ENCODE measurements at places on chromosomes 4 and X.

DNA sequence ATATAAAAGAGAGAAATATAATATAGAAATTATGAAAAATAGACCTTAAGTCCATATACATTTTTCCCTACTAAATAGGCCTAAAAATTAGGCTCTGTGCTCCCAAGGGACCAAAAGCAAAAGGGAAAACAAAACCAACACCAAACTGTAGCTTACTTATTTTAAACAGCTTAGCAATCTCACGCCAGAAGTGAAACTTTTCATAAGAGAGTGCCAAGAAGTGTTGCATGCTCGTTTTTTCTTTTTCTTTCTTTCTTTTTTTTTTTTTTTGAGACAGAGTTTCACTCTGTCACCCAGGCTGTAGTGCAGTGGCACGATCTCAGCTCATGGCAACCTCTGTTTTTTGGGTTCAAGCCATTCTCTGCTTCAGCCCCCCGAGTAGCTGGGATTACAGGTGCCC, 250.4 kb downstream of the TMA16 start:
- DNase-seq, result no peak

DNA sequence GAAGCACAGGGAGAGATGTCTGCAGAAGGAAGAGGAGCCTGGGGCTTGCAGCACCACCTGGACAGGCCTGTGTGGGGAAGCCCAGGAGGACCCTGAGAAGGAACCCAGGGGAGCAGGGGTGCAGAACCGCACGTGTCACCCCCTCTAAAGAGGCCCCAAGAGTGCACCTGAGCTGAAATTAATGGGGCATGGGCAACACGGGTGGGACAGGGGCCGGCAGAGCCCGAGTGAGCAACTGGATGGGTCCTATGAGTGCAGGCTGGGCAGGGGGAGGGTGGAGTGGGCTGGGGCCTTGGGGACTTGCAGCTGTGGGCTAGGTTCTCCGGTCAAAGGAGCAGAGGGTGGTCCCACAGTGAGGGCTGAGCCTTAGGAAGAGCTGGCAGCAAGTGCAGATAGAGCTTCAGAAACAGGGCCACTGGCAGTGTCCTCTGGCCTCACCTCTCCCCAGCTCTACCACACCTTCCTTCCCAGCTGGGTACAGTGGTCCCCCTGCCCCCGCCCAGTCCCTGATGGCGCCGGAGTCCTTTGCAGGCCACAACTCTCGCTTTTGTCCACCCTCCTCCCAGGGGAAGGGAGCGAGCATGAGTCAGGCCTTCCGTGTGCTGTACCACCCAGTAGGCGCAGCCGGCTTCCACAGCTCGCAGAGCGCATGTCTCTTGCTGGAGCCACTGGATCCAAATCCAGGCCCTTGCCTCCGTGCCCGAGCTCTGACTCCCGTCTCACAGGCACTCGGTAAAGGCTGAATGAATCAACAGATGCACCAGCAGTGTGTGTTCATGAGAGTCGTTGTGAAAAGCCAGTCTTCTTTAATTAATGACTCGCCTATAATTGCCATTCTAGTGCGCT, 131.6 kb downstream of the HMX1 start:
- no peak for DNase-seq

GRCh38 chr4:75180790-75181776, 248.2 kb downstream of the PARM1 start:
- no peak for DNase-seq

DNA sequence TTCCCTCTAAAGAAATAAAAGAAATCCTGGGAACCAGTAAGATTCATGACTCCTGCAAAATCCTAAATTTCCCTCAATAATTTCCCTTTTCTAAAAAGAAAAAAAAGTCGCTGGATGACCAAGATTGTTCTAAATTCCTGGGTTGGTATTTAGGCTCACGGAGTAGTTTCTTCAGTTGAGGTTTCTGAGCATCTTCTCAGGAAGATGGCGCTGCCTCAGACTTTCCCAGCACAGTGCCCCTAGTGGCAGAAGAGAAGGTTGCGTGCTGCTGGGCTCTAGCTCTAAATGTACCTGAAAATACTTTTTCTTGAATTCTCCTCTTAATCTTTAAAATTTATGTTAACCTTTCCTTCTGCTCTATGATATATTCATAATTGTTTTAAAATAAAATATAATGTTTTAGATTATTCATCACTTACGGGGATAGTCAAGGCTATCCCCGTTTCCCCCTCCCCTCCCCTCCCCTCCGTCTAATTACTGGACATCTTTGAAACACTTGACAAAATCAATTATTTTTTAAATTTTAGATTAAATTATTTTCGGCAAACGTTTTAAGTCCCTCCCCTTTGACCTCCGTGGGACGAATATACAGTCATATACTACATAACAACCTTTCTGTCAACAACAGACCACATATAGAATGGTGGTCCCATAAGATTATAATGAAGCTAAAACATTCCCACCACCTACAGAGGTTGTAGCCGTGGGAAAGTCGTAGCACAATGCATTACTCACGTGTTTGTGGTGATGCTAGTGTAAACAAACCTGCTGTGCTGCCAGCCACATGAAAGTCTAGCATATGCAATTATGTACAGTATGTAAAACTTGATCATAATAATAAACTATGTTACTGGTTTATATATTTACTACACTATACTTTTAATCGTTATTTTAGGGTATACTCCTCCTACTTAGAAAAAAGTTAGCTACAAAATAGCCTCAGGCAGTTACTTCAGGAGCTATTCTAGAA, 41.0 kb upstream of the GATB start:
- peak; percentile 2 for DNase-seq

GRCh38 chrX:74346088-74346487, 42.1 kb downstream of the ZCCHC13 start:
- no peak for DNase-seq

DNA sequence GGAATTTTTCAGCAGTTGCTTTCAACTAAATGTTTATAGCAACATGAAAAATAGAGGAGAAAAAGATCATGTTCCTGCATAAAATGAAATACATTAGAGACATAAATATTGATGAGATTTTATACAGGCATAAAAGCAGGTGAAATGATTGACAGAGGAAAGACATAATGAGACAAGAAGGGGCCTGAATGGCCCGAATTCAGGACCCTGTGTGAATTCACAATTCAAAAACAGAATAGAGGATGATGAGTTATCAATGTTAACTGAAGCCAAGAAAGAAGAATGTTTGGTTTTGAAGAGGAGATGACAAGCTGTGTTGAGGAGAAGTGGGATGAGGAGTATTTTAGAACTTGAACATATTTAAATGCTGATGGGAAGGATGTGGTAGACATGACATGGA, 371.1 kb downstream of the FBXO8 start:
- no peak for DNase-seq

DNA sequence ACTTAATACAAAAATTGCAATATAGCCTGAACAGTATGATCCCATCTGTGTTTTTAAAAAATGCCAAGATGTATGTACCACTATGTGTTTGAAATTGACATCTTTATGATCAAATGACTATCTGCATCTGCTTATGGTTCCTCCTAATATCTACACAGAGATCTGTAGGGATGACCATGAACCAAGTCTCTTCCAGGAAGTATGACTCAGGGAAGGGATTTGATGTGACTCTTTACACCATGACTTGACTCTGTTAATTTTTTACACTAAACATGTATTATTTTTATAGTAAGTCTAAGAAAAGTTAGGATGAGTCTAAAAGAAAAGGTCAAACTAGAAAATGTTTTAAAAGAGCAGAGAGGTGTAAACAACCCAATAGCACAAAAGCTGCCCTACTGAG, 164.0 kb downstream of the SH3KBP1 start:
- DNase-seq, result no peak

DNA sequence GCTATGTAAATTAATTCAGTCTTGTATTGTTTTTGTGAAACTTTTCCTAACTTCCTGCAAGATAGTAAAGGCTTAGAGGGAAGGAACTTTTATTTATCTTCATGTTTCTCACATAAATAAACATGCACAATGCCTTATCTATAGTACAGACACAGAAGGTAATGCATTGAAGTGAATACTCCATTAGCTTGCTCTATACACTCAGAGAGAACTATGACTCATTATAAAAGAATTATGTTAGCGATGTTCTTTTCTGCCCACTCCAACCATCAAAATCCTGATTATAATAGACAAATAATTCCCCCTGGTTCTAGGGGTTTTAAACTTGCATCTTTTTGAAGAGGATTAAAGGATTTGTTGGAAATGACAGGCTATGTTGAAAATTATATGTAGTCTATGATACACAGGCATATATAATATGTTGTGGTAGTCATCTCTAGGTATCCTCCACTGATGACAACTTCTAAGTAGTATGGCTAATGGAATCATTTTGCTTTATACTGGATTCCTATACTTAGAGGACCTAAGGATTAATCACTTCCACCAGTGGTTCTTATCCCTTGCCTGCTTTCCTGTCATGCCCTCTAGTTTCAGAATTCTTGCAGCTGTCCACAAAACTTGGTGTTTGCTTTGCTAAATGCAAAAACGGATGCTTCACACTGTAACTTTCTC, 115.7 kb downstream of the NDST4 start:
- DNase-seq, result no peak

DNA sequence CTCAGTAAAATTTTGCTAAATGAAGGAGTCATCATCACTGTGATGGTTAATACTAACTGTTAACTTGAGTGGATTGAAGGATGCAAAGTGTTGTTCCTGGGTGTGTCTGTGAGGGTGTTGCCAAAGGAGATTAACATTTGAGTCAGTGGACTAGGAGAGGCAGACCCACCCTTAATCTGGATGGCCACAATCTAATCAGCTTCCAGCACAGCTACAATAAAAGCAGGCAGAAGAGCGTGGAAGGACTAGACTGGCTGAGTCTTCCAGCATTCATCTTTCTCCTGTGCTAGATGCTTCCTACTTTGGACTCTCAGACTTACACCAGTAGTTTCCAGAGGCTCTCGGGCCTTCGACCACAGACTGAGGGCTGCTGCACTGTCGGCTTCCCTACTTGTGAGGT, 21.3 kb upstream of the WDR44 start:
- no peak for DNase-seq

DNA sequence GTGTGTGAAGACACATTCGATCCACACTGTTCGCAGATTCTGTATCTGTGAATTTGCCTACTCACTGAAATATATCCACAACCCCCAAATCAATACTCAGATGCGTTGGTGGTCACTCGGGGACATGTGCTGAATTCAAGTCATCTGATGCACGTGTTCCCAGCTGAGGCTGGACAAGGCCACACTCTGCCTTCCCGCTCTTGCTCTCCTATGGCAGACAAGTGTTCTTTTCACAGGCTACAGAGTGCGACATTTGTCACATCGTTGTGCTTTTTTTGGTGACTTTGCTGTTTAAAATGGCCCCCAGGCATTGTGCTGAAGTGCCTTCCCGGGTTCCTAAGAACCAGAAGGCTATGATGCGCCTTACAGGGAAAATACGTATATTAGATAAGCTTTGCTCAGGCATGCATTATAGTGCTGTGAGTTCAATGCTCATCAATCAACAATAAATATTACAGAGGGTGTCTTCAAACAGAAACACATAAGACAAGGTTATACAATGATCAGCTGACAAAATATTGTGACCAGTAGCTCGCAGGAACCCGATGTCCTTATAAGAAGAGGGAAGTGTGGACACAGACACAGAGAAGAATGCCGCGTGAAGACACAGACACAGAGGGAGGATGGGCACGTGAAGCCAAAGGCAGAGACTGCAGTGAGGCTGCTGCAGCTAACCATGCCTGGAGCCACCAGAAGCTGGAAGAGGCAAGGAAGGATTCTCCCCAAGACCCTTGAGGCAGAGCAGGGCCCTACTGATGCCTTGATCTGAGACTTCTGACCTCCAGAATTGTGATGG, 42.0 kb downstream of the IRF2 start:
- DNase-seq, result no peak

GRCh38 chrX:7235071-7235470, 87.1 kb upstream of the PUDP start:
- no peak for DNase-seq

DNA sequence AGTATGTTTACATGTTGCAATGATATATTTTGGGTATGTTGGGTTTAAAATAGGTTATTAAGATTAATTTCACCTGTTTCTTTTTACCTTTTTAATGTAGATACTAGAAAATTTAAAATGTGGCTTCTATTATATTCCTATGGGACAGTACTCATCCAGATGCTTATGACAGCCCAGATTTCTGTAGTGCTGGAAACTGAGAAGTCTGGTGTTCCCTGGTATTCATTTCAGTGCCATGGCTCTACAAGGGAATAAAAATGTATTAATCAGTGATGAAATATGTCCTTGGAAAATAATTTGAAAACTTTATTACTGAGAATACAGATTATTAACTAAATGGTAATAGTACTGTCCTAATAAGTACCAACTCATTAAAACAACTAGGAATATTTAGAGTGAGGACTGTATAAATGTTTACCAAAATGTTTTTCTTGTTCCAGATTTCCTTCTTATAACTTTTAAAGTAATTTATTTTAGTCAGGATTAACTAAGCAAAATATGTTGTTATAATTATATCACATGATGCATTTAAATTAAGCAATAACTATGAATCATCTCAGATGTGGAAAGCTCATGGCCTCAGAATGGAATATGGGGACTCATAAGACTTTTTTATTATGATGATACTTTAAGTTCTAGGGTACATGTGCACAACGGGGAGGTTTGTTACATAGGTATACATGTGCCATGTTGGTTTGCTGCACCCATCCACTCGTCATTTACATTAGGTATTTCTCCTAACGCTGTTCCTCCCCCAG, 25.3 kb downstream of the ARHGAP24 start:
- no peak for DNase-seq

GRCh38 chr4:169314906-169315305, 44.1 kb upstream of the SH3RF1 start:
- DNase-seq, result peak; percentile 87

GRCh38 chr4:68655764-68656444, 14.5 kb downstream of the UGT2B15 start:
- DNase-seq, result no peak

DNA sequence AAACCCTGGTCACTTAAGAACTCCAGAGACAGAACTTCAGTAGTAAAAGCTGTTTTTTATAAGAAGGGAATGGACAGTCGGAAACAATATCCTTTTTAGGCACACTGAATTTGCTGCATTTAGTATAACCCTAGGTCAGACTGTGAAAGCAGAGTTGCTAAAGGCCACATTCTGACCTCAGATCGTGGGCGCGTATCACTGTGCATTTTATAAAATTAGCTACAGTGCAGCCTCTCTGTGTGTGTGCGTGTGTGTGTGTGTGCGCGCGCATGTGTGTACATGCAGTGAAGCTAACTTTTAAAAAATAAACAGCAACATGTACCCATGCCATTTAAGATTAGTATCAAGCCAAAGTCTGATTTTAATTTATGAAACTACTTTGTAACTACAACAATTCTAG, 8.0 kb downstream of the ZNF827 start:
- DNase-seq, result no peak

GRCh38 chr4:182174979-182175378, 68.2 kb upstream of the TENM3 start:
- no peak for DNase-seq

DNA sequence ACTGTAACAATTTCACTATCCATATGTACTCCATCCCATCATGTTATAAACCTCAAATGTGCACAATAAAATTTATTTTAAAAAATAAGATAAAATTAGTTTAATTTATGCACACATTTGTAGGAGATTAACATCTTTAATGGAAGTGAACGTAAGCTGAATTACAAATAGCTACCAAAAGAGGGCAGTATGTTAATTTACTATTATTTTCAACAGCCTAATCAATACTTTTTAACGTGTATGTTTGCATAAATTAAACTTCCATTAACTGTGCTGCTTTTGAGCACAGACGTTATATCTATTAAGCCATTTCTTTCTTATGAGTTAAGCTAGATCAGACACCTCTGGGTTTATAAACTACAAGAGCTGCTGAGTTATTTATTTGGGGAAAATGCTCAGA, 56.5 kb upstream of the PHKA2 start:
- no peak for DNase-seq

Measured in NCI-H446 (cell line).